DND-41 (cell line): ENCODE measurements at places on chromosomes 13 and 19.

DNA sequence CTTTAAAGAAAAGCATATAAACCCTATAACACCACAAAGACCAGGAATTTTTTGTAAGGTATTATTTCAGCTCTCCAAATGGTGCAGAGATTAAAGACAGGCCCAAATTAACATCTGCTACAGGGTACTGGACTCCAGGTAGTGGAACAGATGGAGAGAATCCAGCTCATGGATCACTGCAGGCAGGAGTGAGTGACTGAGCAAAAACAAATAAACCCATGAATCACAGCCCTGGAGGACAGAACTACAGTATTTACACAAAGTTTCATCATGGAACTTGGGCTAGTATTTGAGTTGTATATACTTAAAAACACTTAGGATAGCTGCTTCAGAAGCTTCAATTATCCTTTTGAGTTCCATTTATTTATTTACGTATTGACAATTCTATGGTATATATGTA, 132.8 kb upstream of the SPRY2 start:
- DNase-seq = no peak

DNA sequence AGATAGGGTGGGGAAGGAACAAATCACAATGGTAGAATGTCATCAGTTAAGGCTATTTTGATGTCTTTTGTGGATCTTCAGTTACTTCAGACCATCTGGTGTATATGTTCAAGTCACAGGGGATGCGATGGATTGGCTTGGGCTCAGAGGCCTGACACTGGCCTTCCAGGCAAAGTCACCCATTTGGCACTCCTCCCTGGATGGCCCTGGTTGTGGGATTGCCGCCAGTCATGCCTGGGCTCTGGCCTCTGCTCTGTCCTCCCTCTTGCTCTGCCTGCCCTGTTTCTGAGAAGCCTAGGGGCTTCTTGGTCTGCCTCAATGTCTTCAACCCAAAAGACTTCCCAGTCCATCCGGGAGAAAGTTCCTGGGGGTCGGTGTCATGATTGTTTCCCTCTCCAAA, 50.2 kb downstream of the ZNF146 start:
- DNase-seq = no peak

- peak; percentile 62 for DNase-seq
These were observed 512 bp upstream of the ZNF93 start for GRCh38 chr19:19900139-19900728.

- no peak for DNase-seq
These were observed 13.9 kb upstream of the FBXO27 start for GRCh38 chr19:39046037-39046821.

DNA sequence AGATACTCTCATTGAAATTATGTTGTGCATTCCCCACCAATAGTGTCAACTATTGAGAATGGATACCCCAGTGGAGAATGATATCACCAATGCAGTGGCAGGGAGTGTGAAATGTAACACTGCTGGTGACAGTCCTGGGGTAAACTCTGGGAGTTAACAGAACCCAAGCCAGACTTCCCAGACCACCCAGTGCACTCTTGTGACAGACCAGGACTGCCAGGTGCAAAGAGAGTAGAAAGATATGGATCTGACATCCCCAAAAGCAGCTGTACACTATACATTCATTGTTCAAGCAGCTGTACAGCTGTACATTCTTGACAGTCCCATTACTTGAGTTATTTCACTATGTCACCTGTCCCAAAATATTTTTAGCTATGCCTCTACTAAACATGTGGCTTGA, 886.6 kb downstream of the DIAPH3 start:
- DNase-seq = no peak

DNA sequence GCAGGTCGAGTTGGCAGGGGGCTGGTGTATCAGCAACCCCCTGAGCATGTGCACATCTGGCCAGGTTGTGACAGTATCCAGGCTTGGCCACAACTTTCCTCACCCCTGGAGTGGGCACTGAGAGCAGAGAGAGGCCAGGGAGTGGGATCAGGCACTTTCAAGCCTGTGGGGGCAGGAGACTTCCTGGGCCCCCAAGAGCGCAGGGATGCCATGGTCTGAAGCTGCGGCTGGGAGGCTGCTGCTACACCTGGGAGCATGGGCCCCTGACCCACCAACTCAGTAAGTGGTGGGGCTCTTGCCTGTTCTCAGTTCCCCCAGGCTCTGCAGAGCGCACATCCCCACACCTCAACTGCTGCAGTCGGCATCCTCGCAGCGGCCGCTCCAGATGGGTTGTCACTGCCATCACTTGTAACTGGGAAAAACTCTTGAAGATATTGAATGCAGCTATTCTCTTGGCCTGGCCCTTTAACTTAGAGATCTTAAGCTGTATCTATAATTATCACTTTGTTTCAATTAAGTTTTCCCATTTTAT, 245.4 kb upstream of the SLITRK1 start:
- DNase-seq = no peak
